Naive B cell (primary cell): ENCODE measurements at places on chromosomes 7 and 10.

- DNase-seq: no peak
Measured at GRCh38 chr7:97021747-97022490, 2.7 kb downstream of the DLX5 start.

GRCh38 chr7:108629651-108630400 is 60.2 kb downstream of the DNAJB9 start:
- DNase-seq: no peak

DNA sequence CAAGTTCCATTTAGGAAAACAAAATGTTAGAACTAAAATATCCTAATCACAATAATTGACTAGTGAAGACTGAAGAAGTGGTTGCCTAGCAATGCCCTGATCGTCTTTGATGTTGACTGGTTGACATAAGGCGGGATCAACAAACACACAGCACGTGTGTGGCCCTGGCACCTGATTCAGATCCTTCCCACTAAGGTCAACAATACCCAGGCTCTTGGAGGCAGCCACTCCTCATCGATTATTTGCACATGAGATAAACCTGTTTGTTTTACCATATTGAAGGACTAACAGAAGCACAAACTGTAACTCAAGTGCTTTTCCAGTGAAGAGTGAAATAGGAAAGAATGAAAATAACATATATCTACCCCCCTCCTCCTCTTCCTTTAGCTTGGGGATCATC is 15.6 kb downstream of the FANK1 start:
- no peak for DNase-seq

- DNase-seq: no peak
Measured at GRCh38 chr10:2280713-2281300, 543.5 kb upstream of the ADARB2 start.

DNA sequence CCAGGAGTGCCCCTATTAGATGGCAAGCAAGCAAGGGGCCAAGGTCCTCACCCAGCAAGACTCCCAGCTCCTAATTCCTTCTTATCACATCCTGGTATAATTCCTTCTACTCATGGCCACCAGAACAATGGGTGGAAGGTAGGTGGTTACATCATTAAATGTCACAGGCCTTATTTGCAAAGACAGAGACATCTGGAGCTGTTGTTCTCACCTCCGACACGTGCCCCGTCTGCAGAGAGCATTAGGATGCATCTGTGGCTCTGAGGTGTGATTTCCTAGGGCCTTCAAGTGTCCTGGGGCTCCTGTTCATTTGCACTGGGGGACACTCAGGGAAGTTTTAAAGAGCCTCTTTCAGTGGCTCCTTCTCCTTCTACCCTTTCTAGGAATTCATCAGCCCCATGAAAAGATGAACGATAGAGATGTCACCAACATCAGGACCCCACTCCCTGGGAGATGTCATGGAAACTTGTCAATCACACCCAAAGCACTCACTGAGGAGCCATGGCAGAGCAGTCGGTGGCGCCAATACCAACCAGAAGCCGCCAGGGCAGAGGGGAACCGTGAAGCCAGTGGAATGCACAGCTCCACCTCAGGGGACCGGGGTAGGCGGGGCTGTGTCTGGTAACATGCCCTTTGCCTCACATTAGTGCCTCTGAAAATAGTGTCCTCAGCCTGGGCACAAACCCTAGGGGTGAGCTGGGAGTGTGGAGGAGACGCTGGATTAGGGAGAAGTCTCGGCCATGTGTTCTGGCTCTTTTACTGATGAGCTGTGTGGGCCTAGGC is 2.9 kb upstream of the ATP6V0E2 start:
- no peak for DNase-seq

GRCh38 chr10:49180444-49180860 is 7.7 kb downstream of the TMEM273 start:
- DNase-seq: no peak

DNA sequence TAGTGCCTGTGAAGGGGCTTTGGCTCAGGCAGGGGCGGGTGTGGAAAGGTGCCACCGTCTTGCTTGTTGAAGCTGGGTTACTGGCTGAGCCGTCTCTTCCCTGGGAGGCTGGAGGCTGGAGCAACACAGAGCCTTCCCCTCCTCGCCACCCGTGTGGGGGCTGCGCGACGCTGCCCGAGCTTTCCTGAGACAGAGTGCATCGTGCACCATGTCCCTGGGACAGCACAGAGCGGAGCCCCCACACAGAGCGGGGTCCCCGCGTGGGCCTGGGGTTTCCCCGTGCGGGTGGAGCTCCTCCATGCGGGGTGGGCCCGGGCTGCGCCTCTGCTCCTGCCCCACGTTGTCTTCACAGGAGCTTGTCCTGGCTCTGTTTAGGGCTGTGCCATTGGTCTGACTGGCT is 69.9 kb downstream of the INPP5A start:
- no peak for DNase-seq

- DNase-seq: no peak
Measured at GRCh38 chr7:136228171-136228570, 251.0 kb upstream of the MTPN start.
